Cortex of kidney (tissue), 1 donor: ENCODE measurements at places on chromosomes 7 and 10.

- DNase-seq: no peak
Observed at GRCh38 chr7:130009848-130010688, 41.1 kb downstream of the ZC3HC1 start.

DNA sequence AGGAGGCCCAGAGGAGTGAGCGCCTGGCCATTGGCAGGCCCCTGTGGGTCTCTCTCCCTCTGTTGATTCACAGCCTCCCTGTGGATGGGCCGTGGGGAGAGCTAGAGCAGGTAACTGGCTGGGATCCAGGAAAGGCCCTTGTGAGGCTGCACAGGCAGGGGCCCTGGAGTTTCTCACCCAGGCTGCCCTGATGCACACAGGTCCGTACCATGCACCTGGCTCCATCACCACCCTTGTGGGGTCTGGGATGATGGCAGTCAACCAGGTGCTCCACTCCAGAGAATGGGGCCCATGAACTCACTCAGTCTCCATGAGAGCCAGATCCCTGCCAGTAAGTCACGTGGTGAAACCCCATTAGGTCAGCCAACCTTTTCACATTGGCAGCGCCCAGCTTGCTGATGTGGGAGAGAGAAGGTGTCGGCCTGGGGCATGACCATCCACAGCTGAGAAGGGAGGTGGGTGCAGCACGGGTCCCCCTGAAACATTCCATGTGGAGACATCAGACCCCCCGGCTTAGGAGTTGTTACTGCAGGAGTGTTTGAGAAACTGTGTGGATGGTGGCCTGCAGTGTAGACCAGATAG lies 320.8 kb downstream of the ADARB2 start:
- no peak for DNase-seq

GRCh38 chr7:36971515-36972139 lies 247.3 kb upstream of the AOAH start:
- DNase-seq: no peak

- no peak for DNase-seq
Observed at GRCh38 chr7:125592331-125592730, 662.7 kb upstream of the POT1 start.

DNA sequence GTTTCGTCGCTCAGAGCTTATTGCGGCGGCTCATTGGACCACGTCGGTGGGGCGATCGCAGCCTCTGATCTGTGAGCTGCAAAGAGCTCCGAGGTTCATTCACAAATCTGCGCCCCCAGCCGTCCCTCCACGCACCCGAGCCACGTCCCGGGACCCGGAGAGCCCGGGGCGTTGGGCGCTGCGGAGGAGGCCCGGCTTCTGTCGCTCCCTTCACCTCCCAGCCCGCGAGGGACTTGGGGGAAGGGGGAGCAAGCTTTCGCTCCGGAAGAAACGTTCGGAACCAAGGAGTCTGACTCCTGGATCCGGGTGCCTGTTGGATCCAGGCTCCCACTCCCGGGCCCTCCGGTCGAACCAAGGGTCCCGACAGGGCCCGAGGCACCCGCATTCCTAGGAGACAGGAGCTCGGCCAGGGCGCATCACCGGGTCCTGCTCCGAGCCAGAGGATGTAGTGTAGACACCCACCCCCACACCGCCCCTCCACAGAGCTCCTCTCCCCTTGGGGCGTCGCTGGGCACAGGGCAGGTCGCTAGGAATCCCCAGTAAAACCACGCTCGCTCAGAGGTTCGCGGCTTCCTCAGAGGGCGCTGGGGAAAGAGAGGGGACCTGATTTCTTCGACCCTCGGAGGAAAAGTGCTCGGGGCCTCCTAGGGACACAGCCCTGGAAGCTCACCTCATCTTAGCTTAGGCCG lies 7.9 kb upstream of the EN2 start:
- no peak for DNase-seq

DNA sequence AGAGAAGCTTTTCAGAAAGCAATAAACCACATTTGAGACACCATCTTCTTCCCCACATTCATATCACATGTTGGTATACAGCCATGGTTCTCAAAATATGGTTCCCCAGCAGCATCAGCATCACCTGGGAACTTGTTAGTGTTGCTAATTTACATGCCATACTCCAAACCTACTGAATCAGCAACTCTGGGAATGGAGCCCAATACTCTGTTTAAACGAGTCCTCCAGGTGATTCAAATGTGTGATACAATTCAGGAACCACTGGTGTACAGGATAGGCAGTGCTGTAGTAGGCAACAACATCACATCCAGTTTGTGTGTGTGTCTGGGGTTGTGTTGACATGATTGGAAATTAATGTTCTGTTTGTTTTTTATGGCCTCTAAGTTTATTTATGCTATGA lies 47.7 kb downstream of the ZNF277 start:
- DNase-seq: no peak

DNA sequence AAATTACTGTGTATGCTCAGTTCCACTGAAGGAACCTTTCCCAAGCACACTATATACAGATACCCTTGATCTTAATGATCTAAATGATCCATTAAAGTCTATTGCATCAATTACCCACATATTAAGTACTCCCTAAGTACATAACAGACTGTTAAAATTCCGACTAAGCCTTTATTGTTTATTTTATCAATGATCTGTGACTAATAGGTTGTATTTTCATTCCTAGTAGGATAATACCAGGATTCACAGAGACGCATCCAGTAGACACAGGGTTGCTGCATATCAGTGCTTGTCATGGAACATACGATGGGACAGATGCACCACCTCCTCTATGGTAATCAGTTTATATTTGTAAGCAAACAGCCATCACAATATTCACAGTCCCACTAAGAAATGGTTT lies 159.6 kb upstream of the SLC26A5 start:
- no peak for DNase-seq

DNA sequence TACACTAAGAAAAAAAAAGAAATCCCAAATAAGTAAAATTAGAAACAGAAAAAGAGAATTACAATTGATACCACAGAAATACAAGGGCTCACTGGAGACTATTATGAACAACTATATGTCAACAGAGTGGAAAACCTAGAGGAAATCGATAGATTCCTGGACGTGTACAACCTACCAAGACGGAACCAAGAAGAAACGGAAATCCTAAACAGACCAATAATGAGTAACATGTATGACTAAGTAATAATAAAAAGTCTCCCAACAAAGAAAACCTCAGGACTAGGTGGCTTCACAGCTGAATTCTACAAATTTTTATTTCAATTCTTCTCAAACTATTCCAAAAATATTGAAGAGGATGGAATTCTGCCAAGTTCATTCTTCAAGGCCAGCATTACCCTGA lies 13.9 kb downstream of the DIP2C start:
- DNase-seq: no peak

DNA sequence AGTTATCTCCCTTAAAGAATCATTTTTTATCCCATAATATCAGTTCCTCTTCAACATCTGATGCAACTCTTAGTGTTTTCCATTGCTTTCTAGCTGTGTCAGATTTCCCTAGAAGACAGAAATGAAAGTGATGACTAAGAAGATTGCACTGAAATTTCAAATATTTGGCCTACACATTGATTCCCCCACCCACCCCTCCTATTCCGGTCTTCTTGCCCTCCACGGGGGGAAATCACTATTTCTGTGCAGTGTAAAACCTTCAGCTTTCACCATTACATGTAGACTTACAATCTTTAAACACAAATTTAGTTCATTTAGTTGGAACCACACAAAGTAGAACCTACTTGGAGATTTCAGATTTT lies 63.7 kb upstream of the IL6 start:
- DNase-seq: no peak

DNA sequence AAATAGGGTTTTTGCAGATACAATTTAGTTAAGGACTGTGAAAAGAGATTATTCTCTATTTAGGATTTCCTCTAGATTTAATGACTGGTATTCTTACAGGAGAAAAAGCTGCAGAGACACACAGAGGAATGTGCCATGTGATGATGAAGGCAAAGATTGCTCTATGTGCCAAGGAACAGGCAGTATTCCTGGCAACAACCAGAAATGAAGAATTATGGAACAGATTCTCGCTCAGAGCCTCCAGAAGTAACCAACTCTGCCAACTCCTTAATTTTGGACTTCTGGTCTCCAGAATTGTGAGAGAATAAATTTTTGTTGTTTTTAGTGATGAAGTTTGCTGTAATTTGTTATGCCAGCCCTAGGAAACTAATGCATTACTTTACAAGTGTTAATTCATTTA lies 307.6 kb upstream of the SEMA3A start:
- no peak for DNase-seq

DNA sequence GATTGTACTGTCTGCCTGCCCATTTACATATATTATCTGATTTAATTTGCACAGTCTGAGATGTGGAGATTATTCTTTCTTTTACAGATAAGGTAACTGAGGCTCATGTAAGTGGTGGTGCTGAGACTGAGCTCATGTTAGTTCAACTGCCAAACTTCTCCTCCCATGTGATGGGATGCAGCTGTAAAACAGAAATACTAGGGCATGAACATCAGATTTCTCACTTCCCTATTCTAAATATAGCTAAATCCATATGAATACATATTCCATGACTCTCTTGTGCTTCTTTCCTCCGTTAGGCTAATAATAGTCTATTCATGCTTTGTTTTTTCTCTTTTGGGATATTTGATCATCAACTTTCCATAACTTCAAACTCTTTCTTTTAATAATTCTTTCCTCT lies 84.7 kb downstream of the PTPRZ1 start:
- DNase-seq: no peak

GRCh38 chr7:5406957-5407945 lies 16.4 kb downstream of the TNRC18 start:
- DNase-seq: no peak

DNA sequence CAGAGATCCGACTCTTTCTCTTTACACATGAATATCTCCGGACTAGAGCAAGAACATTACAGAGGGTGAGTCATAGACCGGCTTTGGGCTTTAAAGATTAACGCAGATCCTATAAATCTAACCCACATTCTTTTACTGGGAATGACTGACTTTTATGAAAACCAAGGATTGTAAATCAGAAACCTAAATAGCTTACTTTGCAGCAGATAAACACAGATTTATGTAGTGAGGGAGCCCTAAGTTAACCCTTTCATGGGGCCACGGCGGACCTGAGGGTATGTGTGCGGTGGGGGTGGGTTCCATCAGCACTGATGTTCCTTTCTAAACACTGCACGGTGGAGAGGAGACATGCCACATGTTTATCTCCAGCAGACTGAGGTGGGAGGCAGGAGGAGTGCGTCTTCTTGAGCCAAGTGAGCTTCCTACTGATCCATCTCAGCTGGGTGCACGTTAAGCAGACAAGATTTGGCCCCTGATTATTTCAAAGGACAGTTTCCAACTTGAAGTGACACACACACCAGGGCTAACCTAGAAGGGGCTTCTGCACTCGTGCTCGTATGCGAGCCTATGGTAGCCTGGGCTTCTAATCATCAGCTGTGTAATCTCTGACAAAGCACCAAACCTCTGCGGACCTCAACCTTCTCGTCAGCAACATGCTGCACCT lies 127.6 kb downstream of the WDR11 start:
- no peak for DNase-seq

DNA sequence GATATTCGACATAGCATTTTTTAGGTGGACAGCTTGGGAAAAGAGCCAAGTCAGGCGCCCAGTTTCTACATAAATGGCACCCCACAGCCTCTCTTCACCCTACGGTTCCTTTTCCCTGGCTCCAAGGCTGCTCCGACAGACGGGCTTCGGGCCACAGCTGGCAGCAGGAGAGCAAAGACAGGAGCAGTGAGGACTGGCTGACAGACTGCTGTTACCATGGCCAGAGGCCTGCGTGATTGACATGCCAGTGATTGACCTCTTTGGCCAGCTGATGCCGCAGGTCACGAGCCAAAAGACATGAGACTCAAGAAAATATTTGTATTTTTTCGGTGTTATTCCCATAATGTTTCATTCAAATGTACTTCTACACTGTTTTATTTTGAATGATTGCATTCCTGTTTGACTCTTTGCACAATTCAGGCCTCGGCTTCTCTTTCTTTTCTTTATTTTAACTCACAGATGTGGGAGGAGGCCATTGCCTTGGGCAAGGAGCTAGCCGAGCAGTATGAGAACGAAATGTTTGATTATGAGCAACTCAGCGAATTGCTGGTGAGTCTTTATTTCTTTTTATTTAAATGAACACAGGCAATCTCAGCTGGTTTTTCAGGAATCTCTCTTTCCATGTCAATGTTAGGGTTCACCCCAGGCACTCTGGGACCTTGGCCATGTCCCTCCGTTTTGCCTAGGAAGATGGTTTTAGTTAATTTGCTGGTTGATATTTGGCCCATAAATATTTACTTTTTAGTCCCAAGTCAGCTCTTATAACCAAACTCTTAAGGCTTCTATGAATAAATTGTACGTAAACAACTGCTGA lies 146.3 kb upstream of the NPS start:
- no peak for DNase-seq

GRCh38 chr10:98332623-98333269 lies 64.8 kb upstream of the LOXL4 start:
- no peak for DNase-seq

DNA sequence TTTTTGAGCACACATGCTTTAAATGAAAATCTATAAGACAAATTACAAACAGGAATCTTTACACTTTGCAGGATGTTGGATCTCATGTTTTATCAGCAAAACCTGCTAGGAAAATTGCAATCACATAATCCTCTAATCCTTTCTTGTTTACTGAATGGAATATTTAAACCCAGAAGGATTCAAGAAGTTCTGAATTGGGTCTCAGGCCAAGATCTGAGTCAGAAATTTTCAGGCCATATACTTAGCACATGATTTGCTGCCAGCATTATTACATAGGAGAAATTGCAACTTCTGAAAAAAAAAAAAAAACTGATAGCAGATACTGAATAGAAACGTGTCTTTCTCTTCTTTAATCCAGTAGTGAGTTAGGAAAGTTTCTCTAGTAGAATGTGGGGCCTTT lies 1005.3 kb upstream of the POT1 start:
- no peak for DNase-seq

DNA sequence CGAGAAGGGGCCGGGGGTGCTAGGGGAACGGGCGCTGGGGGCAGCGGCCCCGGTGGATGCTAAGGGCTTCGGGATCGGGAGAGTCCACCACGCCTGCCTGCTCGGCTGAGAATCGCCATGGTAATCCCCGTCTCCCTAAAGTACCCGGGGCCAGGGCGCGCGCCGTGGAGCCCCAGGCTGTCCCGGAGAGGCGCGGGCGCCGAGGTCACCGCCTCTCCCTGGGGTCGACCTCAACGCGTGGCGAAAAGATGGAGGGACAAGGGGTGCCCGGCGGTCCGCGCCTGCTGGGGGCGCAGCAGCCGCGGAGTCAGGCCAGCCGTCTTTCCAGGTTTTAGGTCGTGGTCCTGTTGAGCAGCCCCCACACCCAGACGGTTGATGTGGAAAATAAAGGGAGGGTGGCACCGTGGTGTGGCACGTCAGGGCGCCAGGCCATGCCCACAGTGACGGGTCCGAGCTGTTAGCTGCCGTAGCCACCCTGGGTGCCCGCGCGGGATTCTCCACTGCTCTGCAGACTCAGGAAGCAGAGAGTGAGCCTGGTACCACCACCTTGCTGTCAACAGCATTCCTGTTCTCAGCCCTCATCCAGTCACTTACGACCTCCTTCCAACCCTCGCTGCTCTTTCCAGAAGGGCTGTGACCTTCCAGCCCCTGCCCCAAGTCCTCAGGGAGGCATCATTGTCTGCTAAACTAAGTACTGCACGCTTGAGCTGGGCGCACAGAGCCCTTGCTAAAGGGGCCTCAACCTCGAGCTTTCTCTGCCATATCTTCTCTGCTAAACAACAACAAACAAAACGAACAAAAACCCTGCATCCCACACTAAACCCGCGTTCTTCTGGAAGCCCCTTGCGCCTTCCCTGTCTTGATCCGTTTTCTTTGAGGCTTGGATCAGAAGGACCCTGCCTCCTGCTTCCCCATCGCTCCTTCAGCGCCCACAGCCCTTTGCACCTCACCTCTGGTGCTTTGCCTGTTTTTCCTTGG lies 666 bp downstream of the SMKR1 start:
- no peak for DNase-seq
